ENCODE measurements at places on chromosomes 11 and 22.

GRCh38 chr11:127058524-127058923 is 58.0 kb upstream of the KIRREL3 start:
- no peak for DNase-seq

GRCh38 chr22:25777870-25778269 is 35.9 kb downstream of the MYO18B start:
- no peak for DNase-seq

- DNase-seq = no peak
Observed at GRCh38 chr11:15618583-15619032, 503.9 kb downstream of the INSC start.

DNA sequence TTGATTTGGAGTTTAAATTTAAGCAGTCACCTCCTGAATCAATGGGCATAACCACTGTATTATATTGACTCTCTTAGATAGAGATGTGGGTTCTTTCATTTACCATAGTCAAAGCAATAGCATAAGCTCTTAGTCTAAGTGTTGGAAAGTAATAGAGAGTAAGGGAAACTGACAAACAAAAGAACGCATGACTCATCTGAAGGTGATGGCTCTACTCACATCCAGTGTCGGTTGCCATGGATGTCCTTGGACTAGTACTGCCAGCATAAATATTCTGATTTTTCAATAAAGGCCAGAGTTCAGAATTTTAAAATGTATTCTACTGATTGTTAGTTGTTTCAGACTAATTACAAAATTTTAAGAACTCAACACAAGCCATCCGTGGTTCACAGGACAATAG is 444.9 kb upstream of the DDI1 start:
- DNase-seq = no peak

Data from KG1 (cell line).